RKO (cell line): ENCODE measurements at places on chromosomes 11 and 22.

DNA sequence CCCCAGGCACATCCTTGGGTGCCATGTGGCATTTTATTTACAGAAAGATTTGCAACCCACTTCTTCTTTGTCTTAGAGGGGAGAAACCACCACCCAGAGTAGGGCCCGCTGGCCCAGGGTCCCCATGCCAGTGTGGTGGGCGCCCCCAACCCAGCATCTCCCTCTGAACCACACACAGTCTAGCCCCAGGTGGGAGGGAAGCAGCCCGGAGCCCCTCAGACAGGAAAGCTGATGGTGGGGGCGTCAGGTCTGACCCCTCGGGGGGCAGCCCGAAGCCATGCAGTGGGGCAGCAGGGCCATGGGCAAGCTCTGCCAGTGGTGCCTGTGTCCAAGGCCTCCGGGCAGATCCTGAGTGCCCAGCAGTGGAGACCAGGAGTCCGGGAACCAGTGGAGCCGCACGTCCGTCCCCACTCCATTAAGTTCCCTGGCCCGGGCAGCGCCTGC is 11.7 kb downstream of the TRPM5 start:
- DNase-seq: no peak

DNA sequence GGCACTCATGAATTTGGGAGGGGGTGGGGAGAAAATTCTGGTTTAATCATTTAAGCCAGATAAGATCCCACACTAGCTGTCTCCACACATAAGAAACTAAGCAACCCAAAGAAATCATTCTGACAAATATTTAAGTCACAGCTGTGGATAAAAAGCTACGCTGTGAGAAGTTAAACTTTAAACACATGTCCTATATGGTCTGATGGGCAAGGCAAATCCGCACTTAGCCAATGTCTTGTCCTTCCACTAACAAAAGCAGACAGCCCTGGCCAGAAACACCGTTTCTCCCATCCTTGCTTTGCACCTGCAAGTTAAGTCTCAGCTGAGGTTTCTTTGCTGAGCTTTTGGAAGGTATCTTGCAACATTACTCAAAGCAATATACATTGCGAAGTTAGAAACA is 68.0 kb downstream of the ETS1 start:
- peak; percentile 61 for DNase-seq

DNA sequence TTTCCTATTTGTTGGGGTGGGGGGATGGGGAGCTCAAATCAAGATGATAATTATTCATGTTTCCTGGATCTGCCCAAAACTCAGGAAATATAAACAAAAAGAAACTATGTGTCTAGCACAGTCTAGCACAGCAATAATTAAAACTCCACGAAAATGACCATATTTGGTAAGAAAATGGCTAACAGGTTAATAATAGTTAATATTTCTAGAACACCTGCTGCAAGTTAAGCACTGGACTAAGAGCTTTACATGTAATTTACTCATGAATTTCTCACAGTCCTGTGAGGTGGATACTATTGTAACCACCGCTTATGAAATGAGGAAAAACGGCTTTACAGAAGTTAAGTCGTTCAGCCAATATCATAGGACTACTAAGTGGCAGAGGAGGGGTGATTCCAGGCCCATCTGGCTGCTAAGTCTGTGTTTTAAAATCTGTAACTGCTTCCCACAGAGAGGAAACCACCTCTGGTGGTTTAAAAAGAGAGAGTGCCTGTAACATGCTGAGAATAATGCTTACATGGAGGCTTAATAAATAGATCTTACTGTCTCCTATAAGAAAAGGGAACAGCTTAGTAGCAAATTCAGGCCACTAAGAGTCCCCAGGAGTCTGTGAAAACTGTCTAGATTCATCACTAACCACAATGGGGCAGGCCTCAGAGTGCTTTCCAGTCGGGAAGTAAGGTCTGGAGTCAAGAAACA is 11.0 kb upstream of the AMOTL1 start:
- DNase-seq: no peak

GRCh38 chr11:117210620-117211019 is 11.4 kb downstream of the TAGLN start:
- DNase-seq: no peak

DNA sequence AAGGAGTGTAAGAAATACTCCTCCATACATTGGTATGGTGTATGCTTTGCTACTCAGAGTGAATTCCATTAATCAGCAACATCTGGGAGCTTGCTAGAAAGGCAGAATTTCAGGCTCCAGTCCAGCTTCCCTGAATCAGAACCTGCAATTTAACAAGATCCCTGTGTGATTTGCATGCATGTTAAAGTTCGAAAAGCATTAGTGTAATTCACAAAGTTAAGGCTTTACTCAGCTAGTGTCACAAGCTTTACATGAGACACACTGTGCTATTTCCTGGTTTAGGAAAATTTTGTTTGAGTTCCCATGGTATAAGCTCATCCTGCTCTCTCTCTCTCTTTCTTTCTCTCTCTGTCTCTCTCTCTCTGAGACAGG is 37.0 kb upstream of the HEPHL1 start:
- DNase-seq: no peak

- DNase-seq: no peak
These were observed 31.6 kb downstream of the OR10A6 start for GRCh38 chr11:7899418-7899817.
